Panc1 (cell line): ENCODE measurements at places on chromosomes 13 and 19.

DNA sequence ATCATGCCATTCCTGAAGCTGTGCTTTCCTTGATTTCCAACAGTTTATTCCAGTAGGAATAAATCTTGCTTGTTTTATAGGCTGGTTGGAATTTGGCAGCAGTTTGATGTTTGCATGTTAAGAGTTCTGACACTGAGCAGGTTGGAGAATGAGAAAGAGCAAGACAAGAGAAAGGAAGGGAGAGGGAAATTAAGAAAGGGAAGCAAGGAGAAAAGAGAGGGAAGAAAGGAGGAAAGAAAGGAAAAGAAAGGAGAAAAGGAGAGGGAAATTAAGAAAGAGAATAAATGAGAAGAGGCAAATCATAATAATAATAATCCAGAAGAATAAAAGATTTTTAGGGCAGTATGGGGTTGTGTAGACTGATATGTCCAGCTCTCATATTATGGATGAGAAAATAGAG is 28.4 kb upstream of the UQCRFS1 start:
- no peak for DNase-seq

DNA sequence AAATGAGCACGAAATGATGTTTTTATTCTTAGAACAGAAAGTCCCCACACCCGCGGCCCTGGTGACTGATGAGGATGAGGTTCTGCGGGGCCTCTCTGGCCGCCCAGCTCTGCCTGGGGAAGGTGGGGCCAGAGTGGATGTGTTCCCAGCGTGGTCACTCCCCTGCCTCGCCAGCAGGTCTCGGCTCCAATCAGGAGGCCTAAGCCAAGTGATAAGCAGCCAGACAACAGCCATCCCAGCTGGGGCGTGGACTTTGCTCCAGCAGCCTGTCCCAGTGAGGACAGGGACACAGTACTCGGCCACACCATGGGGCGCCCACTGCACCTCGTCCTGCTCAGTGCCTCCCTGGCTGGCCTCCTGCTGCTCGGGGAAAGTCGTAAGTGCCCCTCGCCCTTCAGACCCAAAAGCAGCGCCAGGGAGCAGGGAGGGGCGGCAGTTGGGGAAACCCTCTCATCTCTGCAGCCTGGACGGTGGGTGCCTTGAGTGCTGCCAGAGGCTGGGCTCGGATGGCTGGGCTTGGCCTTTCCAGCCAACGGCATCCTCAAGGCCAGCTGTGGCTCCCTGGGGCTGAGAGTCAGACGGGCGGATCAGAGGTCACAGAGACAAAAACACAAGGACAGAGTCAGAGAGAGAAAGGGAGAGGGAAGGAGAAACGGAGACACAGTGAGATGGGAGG is at the start of gene F10:
F10 (plus strand) TSS at position 250 of the 676 bp plus-strand sequence; CDS start at position 307, 57 bp downstream.
- no peak for DNase-seq

- no peak for DNase-seq
These were observed 431.7 kb downstream of the KLF12 start for GRCh38 chr13:73702419-73703071.

DNA sequence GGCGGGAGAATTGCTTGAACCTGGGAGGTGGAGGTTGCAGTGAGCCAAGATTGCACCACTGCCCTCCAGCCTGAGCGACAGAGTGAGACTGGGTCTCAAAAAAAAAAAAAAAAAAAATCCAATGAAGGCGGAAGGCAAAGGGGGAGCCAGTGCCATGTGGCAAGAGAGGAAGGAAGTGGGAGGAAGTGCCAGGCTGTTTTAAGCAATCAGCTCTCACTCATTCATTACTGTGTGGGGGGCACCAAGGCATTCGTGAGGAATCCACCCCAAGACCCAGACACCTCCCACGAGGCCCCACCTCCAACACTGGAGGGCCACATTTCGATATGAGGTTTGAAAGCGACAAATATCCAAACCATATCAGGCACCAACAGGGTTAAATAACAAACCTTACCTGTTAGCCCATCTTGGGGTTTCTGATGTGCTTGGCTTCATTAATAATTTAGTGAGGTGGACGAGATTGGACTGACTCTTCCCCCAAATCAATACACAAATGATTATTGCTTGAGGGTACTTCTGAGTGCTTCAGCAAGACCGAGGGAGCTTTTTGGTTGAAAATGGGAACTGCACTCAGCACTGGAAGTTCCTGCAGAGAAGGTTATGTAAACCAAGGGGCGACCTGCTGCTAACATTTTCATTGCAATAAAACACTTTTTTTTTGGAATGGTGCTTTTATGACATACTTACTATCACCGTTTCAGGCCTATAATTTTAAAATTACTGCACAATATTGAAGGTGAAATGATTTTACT is 7.5 kb upstream of the LRP3 start:
- no peak for DNase-seq

- no peak for DNase-seq
These were observed 2.7 kb upstream of the ZFP82 start for GRCh38 chr19:36420961-36421748.

DNA sequence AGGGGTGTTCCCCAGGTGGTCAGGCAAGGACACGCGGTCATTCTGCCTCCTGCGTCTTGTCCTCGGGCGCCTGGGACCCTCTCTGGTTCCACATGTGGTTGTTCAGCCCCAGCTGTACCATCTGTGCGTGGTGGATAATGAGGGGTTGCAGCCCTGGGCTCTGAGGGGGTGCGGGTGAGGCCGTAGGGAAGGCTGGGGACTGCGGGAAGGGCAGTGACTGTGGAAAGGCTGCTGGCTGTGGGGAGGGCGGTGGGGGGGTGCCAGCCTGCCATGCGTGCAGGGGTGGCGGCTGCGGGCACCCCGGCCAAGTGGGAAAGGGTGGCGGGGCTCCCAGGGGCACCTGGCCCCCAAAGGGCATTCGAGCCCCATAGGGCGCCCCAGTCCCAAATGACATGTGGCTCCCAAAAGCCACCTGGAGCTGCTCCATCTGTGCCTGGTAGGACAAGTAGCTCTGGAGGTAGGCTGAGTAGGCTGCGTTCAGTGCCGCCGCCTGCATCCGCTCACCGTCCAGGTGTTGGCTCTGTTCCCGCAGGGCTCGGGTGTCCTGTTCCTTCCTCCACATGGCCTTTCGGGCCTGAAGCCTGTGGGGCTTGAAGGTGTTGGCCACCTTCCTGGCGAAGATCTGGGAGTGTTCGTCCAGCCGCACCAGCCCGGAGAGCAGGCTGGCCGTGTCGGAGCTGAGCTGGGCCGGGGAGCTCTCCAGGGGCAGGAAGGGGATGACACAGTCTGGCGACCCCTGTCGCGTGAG is 15.1 kb downstream of the TICAM1 start:
- no peak for DNase-seq

- no peak for DNase-seq
These were observed 13.4 kb downstream of the ALOX5AP start for GRCh38 chr13:30748717-30749116.

DNA sequence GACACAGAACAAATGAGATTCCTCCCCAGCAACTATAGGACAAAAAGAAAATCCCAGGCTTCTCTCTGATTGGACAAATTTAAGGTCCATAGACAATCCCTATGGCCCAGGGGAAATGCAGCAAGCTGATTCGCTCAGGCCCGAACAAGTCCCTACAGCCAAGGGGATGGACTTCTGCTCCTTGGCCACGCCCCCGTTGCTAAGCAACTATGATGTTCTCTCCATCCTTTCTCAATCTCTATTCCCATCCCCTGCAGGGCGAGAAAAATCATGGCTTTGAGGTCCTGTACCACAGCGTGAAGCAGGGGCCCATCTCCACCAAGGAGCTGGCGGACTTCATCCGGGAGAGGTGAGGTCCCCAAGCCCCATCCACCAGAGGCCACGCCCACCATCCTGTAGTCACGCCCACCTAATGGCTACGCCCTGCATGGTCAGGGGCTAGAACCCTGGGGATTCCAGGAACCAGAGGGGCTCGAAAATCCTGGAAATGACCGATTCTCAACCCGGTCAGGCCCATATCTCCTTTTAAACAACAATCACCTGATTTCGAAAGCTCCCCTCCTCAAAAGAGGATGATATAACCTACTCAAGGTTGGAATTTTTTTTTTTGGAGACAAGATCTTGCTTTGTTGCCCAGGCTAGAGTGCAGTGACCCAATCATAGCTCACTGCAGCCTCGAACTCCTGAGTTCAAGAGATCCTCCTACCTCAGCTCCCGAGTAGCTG is 11.4 kb downstream of the FCHO1 start:
- DNase-seq, result no peak

DNA sequence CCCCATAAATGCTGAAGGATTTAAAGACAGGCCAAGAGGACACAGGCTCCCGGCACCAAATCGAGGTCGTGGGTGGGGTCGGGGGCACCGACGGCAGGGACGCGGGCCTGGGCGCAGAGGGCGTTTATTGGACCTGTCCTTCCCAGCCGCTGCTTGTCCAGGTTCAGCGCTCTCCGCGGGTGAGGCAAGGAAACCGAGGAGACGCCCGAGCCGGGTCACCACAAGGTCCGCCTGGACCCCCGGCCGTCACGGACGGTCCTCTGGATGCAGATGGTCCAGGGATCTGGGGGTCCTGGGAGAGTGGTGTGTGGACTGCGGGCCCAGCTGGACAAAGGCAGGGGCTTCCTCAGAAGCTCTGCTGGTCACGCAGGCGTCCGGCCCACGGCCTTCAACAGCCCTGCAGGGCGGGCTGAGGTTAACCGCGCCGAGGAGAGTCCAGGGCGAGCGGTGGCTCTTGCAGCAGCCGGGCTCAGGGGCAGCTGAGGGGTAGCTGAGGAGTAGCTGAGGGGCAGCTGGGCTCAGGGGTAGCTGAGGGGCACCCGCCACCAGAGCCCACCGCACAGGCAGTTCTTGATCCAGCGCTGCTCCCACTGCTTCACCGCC is 8.5 kb downstream of the CFD start:
- no peak for DNase-seq

DNA sequence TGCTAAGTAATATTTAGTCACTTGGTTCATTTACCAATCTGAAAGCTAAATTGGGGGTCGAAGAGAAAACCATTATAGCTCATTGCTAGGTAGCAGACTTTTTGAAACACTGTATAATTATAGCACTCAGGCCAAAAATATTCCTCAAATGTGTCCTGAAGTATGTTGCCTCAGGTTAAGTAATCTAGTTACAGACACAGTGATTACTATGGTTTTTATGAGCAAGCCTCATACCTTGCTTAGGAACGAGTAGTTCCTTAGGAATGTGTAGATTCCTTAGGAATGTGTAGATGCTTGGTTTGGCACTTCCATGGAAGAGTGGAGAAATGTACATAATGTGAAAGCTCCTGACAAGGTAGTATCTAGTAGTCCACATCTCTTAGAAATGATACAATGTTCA is 387.5 kb downstream of the LMO7 start:
- DNase-seq, result no peak

DNA sequence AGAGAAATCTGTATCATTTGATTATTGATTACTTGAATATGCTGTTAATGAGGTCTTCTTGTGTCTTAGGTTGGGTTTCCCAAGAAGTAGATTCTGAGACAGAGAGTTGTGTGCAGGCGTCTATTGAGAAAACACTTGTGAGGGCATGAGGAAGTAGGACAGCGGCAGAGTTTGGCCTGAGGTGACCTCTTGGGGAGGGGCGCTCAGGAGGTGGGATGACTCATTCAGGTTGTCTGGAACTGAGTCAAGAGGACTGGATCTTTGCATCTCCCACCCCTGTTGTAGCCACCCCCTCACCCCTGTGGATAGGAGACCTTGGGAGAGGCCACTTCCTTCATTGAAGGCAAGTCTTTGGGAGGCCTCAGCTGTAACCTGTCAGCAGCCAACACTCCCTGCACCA is 35.2 kb upstream of the WDFY2 start:
- no peak for DNase-seq

DNA sequence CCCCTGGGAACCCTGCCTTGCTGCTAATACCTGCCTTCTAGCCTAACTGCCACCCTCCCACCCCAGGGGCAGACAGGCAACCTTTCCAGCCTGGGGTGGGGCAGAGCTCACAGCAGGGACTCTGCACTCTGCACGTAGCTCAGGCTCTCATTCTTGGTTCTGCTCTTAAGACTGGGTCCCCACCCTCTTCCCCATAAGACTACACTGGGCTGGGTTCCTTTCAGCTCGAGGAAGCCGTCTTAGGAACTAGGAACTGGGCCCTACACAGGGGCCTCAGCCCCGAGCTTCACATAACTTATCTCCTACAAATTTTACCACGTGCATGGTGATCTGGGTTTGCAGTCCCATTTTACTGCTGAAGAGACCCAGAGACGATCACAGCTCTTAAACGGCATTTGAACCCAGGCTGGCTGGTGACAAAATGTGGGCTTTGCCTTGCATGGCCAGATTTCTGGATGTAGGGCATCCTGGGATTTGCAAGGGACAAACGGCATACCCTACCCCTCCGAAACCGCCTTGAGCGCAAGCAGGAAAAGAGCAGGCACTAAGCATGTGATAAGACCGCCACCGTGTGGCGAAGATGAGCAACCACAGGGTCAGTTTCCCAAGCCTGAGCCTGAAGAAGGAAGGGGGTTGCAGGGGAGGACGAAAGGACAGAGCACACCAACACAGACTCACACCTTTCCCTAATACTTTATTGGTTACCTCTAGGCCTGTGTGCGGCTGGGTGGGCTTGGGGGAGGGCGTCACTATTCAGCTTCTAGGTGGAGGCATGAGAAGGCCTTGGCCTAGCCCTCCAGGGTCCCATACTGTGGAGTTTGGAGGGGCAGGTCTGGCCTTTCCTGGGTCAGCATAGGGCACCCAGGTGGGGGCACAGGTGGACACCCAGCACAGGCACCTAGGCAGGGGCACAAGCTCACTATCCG is 5.1 kb downstream of the JUNB start:
- no peak for DNase-seq
